Activated gamma-delta T cell (primary cell): ENCODE measurements at places on chromosomes 2 and 18.

GRCh38 chr2:65957886-65958285, 477.0 kb upstream of the MEIS1 start:
- no peak for DNase-seq

- DNase-seq, result no peak
Observed at GRCh38 chr18:60096428-60096827, 196.6 kb downstream of the PMAIP1 start.

DNA sequence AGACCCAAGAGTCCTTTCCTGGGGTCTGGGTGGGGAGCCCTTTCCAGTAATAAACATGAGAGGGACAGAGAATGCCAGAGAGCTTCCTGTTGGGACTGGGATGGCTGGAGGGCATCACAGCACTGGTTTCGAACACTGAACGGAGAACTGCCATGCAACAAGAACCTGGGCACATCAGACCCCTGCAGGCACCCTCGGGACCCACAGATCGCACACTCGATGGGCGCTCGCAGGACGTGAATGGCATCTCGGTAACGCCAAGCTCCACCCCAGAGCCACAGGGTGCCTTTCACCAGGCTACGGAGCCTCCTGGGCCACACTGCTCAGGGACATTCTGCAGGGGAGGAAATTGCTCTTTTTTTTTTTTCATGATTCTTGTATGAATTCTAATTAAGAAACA, 25.1 kb downstream of the SLC66A2 start:
- DNase-seq, result no peak

DNA sequence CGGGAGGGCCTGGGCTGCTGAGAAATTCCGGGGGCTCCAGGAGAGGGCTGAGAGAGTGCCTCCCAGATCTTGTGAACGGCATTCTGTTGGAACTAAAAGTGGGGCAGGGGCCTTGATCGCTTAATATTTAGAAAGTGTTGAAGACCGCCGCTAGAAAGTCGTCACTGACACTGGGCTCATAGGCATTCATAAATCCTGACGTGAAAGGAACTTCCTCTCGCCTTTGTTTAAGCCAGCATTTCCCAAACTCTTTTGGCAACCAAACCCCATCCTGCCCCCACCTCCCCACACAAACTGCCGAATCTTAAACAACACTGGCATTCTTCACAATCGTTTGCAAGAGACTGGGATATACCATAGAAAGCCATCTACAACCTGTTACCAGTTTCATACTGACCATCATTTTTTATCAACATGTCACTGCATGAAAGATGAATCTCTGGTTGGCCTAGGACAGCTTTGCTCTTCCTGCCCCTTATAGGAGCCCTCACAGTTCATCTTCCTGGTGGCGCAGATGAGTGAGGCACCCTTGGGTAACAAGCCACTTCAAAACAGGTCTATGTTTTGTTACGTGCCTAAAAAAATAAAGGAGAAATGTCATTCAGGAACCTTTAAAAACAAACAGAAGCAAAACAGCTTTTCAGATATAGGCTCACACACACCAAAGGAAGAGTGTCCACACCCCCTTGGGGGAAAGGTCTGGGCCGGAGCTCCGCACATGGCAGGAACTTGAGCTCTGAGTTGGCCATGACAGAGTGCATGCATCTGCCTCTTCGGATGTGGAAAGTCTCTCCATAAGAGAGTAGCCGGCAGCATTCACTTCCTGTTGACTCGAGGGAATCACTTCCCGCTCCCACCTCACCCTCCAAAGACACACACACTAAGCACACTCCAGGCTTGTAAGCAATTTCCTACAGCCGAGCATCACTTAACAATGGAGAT, 13.0 kb downstream of the MTERF4 start:
- no peak for DNase-seq

GRCh38 chr2:96687266-96687665, 44.7 kb downstream of the FER1L5 start:
- no peak for DNase-seq

GRCh38 chr2:203875471-203875870, 7.9 kb downstream of the CTLA4 start:
- no peak for DNase-seq

GRCh38 chr2:205188239-205189138, 493.8 kb upstream of the NRP2 start:
- no peak for DNase-seq

DNA sequence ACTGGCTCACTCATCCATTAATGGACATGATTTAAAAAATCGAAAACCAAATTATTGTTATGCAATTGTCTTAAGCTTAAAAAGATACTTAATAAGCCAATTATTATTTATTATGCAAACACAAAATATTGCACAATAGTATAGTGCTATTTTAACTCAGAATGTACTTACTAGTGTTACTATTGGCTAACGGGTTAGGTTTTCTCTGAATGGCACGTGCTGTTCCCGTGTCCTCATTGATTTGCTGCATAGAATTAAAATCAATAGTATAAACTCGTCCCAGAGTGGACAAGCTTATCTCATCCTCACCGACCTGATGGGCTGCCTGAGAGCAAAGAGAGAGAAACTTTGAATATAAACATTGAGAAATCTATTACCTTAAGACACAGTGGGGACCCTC, 91.2 kb upstream of the DNER start:
- no peak for DNase-seq
